Epithelial cell of alveolus of lung (primary cell): ENCODE measurements at places on chromosomes 2 and 18. TPM values are rescaled to one million over a fixed set of nuclear protein-coding genes. Genes with fewer than 3 reads are reported as not detected.

COL4A4 gene
- total RNA-seq: 0.32 and 0.91 TPM in 2 replicates

MAP3K19 gene
- total RNA-seq: not detected in 2 replicates

HOXD4 gene
- not detected in 2 replicates for total RNA-seq

MTA3 gene
- total RNA-seq: 16.4 and 27.5 TPM in 2 replicates

GPC1 gene
- 124 and 133 TPM in 2 replicates for total RNA-seq

RAX gene
- total RNA-seq: not detected in 2 replicates

SCN1A gene
- total RNA-seq: not detected in 2 replicates

OTOS gene
- total RNA-seq: not detected in 2 replicates

BIN1 gene
- total RNA-seq: 63.5 and 76.5 TPM in 2 replicates

PARD6G gene
- total RNA-seq: 5.9 and 10.8 TPM in 2 replicates

KIF1A gene
- total RNA-seq: 2.7 TPM in 1 of 2 replicates, not detected in the other

ARHGEF33 gene
- under 0.01 and 1.4 TPM in 2 replicates for total RNA-seq

ELOA2 gene
- not detected in 2 replicates for total RNA-seq

LCLAT1 gene
- total RNA-seq: 15.5 and 17.8 TPM in 2 replicates
